ENCODE measurements at places on chromosomes 1 and 21. TPM values are rescaled to one million over a fixed set of nuclear protein-coding genes. Genes with fewer than 3 reads are reported as not detected.

The OR2L2 gene
- total RNA-seq = not detected

The MTARC1 gene
- total RNA-seq = 10.9 TPM

The LCE3E gene
- total RNA-seq = not detected

The RTCA gene
- 37.8 TPM for total RNA-seq

The RHOC gene
- total RNA-seq = 207 TPM

The NUP133 gene
- 27.7 TPM for total RNA-seq

The FCGR3B gene
- total RNA-seq = 3.0 TPM

The COL11A1 gene
- total RNA-seq = not detected

The VHLL gene
- total RNA-seq = not detected

The PGLYRP3 gene
- not detected for total RNA-seq

The DNAI4 gene
- 26.4 TPM for total RNA-seq

The PALMD gene
- total RNA-seq = 71.9 TPM

The IFFO2 gene
- total RNA-seq = 6.7 TPM

The MTR gene
- total RNA-seq = 54.6 TPM

The PRPF38A gene
- total RNA-seq = 18.0 TPM

The SLAMF8 gene
- 1.7 TPM for total RNA-seq

The HMCN1 gene
- 17.1 TPM for total RNA-seq

The ZMPSTE24 gene
- 31.4 TPM for total RNA-seq

The ZNF683 gene
- not detected for total RNA-seq

The HLCS gene
- total RNA-seq = 8.0 TPM

The CGN gene
- total RNA-seq = 0.76 TPM

The SLFNL1 gene
- total RNA-seq = 0.28 TPM

The GJC2 gene
- total RNA-seq = 1.7 TPM

The GNG4 gene
- not detected for total RNA-seq

The OR2L3 gene
- not detected for total RNA-seq

The GSTM1 gene
- not detected for total RNA-seq

The SMIM11 gene
- total RNA-seq = 11.6 TPM

The OR2AK2 gene
- not detected for total RNA-seq

The HNRNPR gene
- total RNA-seq = 73.7 TPM

The RAB42 gene
- 1.3 TPM for total RNA-seq

The THEMIS2 gene
- 9.2 TPM for total RNA-seq

The ATP1A4 gene
- 0.43 TPM for total RNA-seq

The S100A5 gene
- not detected for total RNA-seq

The RIPPLY3 gene
- not detected for total RNA-seq
